ENCODE measurements at places on chromosomes 6 and 20.
A peak's percentile ranks its signal among the peaks of the same experiment; 100 is the strongest.

DNA sequence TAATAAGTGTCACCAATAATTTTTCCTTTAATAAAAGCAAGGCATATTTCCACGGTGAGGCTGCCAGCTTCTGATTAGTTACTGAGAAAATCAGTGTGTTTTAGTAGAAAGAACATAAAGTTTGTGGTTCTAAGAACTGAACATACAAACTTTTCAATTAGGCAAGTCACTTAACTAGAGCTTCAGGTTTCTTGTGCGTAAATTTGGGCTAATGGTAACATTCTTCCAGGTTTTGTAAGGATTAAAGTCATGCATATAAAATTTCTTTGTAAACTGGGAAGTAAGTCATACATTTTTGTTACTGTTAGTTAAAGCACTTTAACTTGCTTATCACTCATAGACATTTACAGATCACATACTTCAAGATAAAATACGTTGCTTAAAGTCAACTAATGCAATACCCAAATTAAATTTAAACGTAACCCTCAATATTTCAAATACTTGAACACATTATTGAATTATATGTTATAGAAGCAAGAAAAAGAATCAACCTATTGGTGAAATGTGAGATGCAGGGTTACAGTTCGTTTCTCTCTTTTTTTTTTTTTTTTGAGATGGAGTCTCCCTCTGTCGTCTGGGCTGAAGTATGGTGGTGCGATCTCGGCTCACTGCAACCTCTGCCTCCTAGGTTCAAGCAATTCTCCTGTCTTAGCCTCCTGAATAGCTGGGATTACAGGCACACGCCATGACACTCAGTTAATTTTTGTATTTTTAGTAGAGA lies 327.3 kb upstream of the NOX3 start:
- no peak for DNase-seq

DNA sequence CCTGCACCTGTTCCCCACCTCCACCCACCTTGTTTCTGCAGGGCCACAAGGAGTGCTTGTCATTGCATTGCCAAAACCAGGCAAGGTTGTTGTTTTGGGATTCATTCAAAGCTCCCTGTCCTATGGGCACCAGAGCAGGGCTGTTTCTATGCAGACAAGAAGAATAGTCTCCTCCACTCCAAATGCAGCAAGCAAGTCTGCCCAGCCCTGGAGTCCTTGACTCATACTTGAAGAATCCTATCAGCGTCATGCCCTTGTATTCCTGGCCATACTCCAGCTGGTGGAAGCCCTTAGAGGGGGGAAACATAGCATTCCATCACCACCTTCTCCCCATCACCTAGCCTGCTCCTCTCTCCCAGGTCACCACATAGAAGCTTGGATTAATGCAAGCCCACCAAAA lies 145.3 kb upstream of the ECI2 start:
- DNase-seq = no peak

- no peak for DNase-seq
These were observed 80.6 kb upstream of the HIVEP1 start for GRCh38 chr6:11931296-11932035.

- DNase-seq = no peak
These were observed 169.1 kb upstream of the SHLD1 start for GRCh38 chr20:5580940-5581708.

DNA sequence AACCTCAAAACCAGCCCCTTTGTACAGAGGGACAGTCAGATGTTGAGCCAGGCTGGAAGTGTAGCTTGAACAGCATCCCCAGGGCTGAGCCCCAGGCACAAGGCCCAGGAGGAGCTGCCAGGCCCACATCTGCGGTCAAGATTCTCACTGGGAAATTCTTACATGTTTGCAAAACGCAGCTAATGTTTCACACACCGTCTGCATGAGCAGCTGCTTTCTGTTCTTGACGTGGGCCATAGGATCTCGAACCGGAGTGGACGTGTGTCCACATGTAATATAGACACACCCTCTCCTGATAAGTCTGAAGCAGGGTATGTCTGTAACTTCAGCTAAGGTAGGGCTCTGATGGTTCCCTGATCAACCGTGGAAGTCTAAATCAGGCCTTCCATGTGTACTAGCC lies 41.3 kb upstream of the TRAF3IP2 start:
- DNase-seq = no peak

DNA sequence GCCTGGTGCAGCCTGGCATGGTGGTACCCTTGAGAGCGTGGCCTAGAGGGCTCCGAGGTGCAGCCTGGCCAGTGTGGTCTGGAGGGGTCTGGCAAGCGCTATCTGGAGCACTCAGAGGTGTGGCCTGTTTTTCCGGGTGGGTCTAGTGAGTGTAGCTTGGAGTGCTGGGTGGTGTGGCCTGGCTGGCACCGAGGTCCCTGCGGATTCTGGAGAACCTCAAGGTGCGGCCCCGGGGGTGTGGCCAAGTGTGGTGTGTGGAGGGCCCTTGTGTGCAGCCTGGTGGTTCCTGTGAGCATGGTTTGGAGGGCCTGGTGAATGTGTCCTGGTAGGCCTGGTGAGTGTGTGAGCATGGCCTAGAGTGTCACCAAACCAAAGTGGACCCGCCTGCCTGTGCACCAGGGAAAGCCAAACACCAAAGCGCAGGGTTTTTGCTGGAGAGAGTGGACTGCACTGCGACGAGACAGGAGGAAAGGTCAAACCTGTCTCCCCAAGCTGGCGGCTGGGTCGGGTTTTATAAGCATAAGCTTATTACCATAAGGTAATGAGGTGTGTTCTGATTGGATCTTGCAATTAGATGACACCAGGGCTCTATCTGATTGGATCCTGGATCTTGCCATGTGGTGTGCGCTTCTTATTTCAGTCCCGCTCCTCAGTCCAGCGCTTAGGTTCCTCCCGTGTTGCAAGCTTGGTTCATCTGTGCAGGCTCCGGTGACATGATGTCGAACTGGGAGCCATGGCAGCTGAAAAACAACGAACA lies 35.7 kb downstream of the IGF2R start:
- DNase-seq = no peak

GRCh38 chr20:57432862-57433491 lies 41.8 kb downstream of the RBM38 start:
- DNase-seq = no peak

GRCh38 chr6:18503593-18504231 lies 116.6 kb downstream of the RNF144B start:
- peak; percentile 77 for DNase-seq

- no peak for DNase-seq
These were observed 182.3 kb upstream of the CDYL start for GRCh38 chr6:4593951-4594350.

DNA sequence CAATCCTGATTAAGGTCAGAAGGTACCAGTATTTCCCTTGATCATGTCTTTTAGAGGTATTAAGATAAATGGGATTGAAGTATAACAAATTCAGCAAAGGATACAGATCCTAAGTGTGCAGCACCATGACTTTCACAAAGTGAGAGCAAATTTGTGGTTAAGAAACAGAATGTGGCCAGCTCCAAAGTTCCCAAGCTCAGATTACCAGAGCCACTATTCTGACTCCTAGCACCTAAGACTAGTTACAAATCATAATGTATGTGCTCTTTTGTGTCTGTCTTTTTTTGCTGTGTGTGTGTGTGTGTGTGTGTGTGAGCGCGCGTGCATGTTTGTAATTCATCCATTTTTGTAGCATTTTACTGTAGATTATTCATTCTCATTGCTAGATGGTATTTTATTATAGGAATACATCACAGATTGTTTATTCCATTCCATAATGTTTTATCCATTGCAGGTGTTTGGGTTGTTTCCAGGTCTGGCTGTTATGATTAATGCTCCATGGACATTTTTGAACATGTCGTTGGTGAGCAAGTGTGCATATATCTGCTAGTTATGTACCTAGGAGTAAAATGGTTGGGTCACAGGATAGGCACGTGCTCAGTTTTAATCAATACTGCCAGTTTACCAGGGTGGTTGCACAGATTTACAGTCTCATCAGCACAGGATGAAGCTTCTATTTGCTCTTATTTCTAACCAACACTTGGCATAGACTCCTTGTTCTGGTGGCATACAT lies 314.0 kb upstream of the JAG1 start:
- DNase-seq = no peak

DNA sequence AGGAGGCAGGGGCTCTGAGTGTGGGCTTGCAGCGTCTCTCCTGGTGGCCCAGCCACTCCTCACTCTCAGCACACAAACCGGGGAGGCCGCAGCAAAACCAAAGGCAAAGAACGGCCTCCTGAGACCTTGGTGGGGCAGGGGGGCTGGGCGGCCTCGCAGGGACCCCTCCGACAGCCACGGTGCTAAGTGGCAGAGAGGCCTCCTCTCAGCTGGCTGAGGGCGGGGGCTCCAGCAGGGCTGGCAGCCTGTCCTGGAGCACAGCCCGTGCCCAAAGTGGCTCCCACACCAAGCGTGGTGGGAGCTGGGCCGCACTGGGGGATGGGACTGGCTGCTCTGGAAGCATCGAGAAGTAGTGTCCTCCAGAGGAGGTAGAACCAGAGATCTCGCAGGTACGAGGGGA lies 334.4 kb downstream of the QKI start:
- DNase-seq = no peak

DNA sequence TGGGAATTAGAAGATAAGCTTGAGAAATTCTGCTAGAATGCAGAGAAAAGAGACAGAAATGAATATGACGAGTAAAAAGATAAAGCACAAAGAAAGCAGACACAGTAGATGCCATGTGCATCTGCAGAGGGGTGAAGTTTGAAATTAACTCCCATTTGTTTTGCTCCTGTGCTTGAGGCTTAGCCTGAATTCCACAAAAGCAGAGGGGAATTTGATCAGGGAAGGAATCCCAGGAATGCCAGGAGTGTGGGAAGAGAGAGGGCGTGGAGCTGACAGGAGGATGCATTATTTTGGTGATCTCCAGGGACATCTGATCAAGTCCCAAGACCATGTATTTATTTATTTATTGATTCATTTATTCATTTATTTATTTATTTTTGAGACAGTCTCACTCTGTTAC lies 55.6 kb downstream of the SLC22A1 start:
- no peak for DNase-seq

DNA sequence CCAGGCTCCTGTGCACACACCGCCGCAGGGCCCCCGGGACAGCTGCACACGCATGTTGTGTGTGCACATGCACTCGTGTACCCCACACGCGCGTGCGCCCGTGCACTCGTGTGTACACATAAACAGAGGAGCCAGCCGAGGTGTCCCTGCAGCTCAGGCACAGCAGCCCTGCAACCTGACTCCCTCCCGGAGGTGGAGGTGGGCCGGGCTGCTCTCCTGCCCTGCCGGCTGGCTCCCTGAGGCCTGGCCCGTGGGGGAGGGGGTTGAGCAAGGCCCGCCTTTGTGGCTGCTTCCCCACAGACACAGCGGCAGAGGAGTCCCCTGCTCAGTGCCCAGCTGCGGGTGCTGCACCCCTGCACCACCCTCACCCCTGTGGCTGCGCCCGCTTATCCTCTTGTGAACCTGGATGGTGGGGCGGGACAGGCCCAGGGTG lies 624 bp downstream of the RBBP8NL start:
- DNase-seq = no peak

DNA sequence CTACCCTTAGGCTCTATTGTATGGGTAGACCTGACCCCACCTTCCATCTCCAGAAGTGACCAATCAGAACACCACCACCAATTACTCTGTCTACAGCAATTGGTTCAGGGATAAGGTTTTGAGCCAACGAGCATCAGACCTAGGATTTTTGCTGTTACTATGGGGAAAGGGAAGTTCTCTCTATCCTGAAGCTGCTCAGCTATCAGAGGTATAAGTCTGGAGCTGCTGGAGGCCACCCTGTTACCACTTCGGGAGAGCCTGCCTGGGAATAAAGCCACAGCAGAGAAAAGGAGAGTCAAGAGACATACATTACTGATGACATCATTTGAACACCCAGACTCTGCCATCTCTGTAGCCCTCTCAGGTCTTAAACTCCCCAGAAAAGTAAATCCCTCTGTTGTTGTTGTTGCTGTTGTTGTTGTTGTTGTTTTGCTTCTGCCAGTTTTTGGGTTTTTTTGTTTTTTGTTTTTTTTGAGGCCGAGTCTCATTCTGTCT lies 94.5 kb downstream of the PREX1 start:
- DNase-seq = no peak

- no peak for DNase-seq
These were observed 14.3 kb upstream of the KCNB1 start for GRCh38 chr20:49496553-49497397.

DNA sequence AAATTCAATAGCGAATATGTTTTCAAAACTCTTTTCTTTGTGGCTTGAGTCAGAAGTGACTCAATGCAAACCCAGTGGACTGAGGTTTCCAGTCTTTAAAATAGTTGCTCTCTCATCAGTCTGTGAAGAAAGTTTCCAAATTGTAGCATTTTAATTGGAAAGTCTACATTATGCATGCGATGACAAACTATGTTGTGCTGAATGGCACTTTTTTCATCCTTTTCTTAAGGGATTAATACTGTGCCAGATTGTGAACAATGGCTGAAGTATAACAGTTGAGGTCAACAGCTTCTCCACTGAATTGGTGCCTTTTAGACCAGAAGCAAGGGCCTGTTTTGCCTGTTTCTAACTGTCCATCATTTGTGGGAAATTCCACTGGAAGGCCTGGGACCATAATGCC lies 377.1 kb downstream of the BTBD9 start:
- DNase-seq = no peak

DNA sequence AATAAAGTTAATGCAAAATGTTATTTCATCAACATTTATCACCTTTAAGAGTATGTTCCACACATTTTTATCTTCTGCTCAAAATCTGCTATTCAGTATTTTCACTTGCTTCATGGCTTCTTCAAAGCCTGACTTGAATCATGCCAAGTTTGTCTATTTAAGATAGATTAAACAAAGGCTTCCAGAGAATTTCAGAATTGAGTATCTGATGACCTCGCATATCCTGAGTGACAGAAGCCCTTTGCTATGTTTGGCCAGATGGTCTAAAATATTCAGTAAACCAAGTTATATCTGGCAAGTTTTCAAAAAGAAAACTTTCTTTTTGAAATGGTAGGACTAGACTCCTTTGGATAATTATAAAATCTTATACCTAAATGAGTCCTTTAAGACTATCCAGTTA lies 348.9 kb upstream of the KCNQ5 start:
- no peak for DNase-seq

- DNase-seq = no peak
These were observed 84.2 kb upstream of the BMP2 start for GRCh38 chr20:6683021-6683977.
